IMR-90 (cell line): ENCODE measurements at places on chromosomes 7 and 10. TPM values are rescaled to one million over a fixed set of nuclear protein-coding genes. Genes with fewer than 3 reads are reported as not detected.

DNA sequence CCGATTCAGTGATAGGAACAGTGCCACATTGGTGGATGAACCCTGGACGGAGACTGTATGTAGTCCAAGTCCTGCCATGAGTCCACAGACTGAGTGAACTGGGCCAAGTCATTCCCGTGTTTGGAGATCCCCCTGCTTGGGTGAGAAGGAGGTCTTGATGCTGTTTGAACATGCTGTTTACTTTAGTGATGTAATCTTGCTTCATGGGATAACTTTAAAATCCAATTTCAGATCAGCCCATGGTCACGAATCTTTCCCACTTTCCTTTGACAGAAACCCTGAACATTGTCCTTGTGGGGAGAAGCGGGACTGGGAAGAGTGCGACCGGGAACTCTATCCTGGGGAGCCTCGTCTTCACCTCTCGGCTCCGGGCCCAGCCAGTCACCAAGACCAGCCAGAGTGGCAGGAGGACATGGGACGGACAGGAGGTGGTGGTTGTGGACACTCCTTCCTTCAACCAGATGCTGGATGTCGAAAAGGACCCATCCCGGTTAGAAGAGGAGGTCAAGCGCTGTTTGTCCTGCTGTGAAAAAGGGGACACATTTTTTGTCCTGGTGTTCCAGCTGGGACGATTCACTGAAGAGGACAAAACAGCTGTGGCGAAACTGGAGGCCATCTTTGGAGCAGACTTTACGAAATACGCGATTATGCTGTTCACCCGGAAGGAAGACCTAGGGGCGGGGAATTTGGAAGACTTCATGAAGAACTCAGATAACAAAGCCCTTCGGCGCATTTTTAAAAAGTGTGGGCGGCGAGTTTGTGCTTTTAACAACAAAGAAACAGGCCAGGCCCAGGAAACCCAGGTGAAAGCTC, 26.6 kb downstream of the GIMAP8 start:
- H3K4me1 ChIP-seq: no peaks in the 10 kb centered on the region
- DNase-seq: no peak
- no peak overlapping the region for H3K4me3 ChIP-seq

DNA sequence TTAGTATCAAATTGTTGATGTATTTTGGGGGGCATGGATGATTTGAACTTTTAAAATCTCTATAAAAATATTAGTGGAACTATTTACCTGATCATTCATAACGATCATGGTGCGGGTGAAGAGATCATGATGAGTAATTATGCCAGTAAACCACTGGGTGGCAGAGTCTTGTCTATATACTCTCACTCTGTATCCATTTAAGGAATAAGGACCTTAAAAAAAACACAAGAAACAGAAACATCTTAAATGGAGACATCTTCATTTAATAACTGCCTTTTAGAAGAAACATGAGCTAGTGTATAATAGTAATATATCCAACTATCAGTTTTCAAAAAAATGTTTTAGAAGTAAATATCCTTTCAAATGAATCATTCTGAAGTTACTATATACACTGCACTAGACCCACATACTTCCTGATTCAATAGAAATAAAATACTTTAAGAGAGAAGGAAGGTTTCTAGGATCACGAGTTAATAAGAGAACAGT, 84.0 kb downstream of the NRBF2 start:
- H3K36me3 ChIP-seq: peaks cover 8% of the 10 kb centered on the region
- no peaks in the 10 kb centered on the region for H3K27me3 ChIP-seq
- H3K4me1 ChIP-seq: no peaks in the 10 kb centered on the region
- no peak overlapping the region for H3K27ac ChIP-seq
- H3K4me3 ChIP-seq: no peak overlapping the region
- DNase-seq: peak; percentile 77

GRCh38 chr10:103013416-103013815, 95.3 kb downstream of the CNNM2 start:
- DNase-seq: no peak
- H3K4me1 ChIP-seq: peaks cover 4% of the 10 kb centered on the region
- no peaks in the 10 kb centered on the region for H3K27me3 ChIP-seq
- no peak overlapping the region for H3K4me3 ChIP-seq
- H3K27ac ChIP-seq: no peak overlapping the region

DNA sequence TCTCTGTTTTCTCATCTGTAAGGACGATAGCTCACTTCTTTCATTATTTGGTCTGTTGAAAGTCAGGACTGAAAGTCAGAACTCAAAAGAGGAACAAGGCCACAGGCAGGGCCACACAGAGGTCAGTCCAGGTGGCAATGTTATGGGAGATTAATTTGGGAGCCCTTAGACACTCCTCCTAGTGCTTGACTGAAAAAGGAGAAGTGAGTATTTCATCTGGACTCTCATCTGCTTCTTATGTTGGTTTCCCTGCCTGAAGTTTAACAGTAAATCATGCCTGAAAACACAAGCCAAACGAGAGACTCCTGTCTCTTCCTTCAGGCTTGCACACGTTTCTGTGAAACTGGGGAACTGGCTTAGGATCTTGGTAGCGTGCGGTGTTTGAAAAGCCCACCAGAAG, 248.5 kb downstream of the BUB3 start:
- DNase-seq: no peak
- no peaks in the 10 kb centered on the region for H3K27me3 ChIP-seq
- H3K4me3 ChIP-seq: no peak overlapping the region
- H3K27ac ChIP-seq: no peak overlapping the region
- no peaks in the 10 kb centered on the region for H3K36me3 ChIP-seq
- no peaks in the 10 kb centered on the region for H3K4me1 ChIP-seq

- no peak overlapping the region for H3K4me3 ChIP-seq
- H3K27me3 ChIP-seq: no peaks in the 10 kb centered on the region
- H3K36me3 ChIP-seq: peaks cover 29% of the 10 kb centered on the region
- DNase-seq: no peak
These were observed 11.4 kb downstream of the BHLHA15 start for GRCh38 chr7:98222533-98223195.

DNA sequence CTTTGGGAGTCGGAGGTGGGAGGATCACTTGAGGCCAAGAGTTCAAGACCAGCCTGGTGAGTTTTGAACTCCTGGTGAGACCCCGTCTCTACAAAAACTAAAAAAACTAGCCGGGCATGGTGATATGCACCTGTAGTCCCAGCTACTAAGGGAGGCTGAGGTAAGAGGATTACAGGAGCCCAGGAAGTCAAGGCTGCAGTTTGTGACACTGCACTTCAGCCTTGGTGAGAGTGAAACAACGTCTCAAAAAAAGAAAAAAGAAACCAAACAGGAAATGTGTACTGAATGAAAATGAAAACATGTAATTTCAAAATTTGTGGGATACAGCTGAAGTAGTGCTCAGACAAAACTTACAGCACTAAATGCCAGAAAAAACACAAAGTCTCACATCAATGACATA, 7.6 kb downstream of the ARHGAP12 start:
- no peak overlapping the region for H3K27ac ChIP-seq
- no peak for DNase-seq

DNA sequence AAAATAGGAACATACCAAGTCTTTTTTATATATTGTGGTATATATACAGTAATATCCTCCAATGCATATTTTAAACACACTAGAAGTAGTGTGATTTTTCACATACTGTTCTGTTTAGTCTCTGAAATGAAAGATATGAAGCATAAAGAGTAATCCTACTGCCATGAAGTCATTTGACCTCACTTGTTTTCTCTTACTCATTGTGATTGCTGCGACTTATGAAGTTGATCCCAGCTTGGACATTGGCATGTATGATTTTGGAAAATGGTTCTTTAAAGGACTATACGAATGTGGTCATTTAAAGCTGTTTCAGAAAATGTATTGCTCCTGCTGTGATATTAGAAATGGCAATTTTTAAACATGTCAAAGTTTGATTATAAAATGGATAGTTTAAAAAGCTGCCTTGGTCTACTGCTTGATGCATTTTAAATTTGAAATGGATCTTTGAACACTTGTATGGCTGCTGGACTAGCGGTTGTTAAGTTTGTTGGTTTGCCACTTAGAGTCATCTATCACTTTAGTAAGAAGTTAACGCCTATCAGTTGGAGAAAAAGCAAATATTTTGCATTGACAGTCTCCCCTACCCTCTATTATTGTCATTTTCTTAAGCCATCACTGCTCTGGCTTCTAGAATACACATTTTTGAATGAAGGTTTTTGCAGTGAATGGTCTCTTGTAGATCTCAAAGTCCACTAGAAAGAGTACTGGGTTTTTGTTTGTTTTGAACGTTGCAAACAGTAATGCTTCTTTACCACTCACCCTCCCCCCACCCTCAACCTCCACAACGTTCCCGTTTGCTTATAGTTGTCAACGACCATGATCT, 881 bp upstream of the PCGF5 start:
- no peaks in the 10 kb centered on the region for H3K36me3 ChIP-seq
- peak overlapping the region; percentile 44; the same call in 1 of the 2 replicates for H3K4me3 ChIP-seq
- DNase-seq: peak; percentile 29

GRCh38 chr7:68314208-68314607, 1284.1 kb upstream of the AUTS2 start:
- H3K4me1 ChIP-seq: no peaks in the 10 kb centered on the region
- no peaks in the 10 kb centered on the region for H3K36me3 ChIP-seq
- no peak overlapping the region for H3K4me3 ChIP-seq
- no peak for DNase-seq
- H3K27me3 ChIP-seq: no peaks in the 10 kb centered on the region
- no peak overlapping the region for H3K27ac ChIP-seq

DNA sequence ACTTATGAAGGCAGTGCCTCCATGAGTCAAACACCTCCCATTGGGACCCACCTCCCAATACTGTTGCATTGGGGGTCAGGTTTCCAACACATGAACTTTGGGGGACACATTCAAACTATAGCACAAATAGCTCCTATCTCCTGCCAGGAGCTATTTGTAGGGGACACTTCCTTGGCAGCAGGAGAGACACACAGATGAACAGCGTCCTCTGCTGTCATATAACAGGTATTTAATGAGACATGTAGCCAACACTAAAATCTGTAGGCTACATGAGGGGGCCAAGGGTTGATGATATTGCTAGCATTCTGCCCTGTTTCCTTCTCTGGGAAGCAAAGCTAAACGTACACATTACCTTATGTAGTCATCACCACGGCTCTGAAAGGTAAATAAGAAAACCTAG, 2.6 kb upstream of the GPR26 start:
- H3K27me3 ChIP-seq: no peaks in the 10 kb centered on the region
- no peaks in the 10 kb centered on the region for H3K36me3 ChIP-seq
- no peak overlapping the region for H3K4me3 ChIP-seq
- DNase-seq: no peak
- no peak overlapping the region for H3K27ac ChIP-seq
- H3K4me1 ChIP-seq: no peaks in the 10 kb centered on the region

DNA sequence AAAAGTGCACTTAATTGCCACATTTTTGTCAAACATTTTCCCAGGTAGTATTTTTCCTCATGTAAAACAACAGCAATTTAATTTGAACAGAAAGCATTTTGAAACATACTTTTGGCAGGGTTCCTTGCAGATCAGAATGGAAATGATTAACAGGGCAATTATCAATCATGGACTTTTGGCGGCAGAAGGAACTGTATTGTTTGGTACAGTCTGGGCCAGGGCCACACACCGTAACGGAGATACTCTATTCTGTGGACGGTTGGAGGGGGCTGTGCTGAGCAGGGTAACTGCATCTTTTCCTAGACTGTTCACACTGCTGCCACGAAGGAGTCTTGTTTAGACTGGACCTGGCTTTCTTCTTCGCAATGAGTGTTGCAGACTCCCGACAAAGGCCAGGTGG, 62.3 kb downstream of the EGFR start:
- no peak overlapping the region for H3K4me3 ChIP-seq
- H3K4me1 ChIP-seq: peaks cover 37% of the 10 kb centered on the region
- DNase-seq: no peak
- H3K36me3 ChIP-seq: peaks cover 7% of the 10 kb centered on the region

- H3K27ac ChIP-seq: no peak overlapping the region
- peak; percentile 56 for DNase-seq
- no peaks in the 10 kb centered on the region; the same call in 1 of the 2 replicates for H3K4me1 ChIP-seq
- H3K4me3 ChIP-seq: no peak overlapping the region
- H3K36me3 ChIP-seq: no peaks in the 10 kb centered on the region
These were observed 9.5 kb downstream of the FAM241B start for GRCh38 chr10:69639291-69640195.

DNA sequence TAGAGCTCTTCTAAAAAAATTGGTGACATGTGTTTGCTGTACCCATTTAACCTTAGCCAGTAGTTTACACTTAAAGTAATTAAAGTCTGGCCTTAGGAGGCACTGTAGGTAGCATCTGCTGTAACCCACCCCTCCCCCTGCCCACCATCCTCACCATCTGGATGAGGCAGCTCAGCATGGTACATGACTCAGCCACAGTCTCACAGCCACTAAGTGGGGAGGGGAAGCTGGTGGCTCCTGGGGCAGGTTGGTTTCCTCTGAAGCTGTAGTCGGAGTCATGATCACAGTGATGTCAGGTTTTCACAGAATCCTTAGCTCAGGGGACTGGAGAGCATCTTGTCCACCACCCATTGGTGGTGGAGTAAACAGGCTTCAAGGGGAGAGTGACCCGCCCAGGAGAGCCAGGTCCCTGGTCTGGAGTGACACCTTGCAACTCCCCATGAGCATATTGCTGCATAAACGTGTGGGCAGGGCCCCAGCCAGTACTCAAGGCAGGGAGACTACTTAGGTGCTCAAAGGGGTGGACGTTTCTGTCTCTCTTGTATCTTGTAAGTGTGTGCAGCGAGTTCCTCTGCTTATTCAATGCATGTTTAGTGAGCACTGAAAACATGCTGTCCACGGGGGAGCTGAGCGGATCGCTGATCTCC, 125.9 kb downstream of the GRK5 start:
- H3K27me3 ChIP-seq: no peaks in the 10 kb centered on the region
- H3K36me3 ChIP-seq: peaks cover 44% of the 10 kb centered on the region
- no peak overlapping the region for H3K4me3 ChIP-seq
- DNase-seq: peak; percentile 70
- H3K4me1 ChIP-seq: peaks cover 24% of the 10 kb centered on the region

DNA sequence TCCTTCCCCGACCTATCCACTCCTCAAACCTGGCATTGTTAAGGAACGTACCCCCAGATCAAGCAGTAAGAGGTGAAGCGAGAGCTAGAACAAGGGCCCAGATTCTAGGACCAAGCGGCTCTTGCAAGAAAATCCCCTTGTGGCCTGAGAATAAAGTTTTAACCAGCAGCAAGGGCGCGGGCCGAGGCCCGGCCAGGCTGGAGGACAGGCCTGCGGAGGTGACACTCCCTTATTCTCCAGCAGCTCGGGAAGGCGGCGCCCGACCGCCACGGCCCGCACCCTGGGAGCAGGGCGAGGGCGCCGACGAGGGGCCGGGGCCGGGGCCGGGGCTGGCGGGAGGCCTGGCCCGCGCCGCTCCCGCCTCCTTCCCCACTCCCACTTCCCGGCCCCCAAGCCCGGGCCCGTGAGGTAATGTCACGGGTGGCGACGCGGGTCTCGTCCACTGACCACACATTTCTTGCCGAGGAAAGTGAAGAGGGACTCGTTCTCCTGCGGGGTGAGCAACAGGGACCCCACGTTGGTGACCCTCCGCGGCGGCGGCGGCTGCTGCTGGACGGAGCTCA, 551 bp downstream of the WASL start:
- no peaks in the 10 kb centered on the region for H3K36me3 ChIP-seq
- peak overlapping the region; percentile 74 for H3K4me3 ChIP-seq
- H3K4me1 ChIP-seq: peaks cover 2% of the 10 kb centered on the region; the same call in 1 of the 2 replicates
- peak overlapping the region; percentile 90 for H3K27ac ChIP-seq

The TLL2 gene
- total RNA-seq: under 0.01 TPM in 2 replicates

The DENND11 gene
- 5.0 TPM in 2 replicates for total RNA-seq

The SSC4D gene
- total RNA-seq: 0.36 and 0.56 TPM in 2 replicates

The CTNNA3 gene
- 0.83 and 0.90 TPM in 2 replicates for total RNA-seq

The SFXN4 gene
- total RNA-seq: 10.6 and 12.0 TPM in 2 replicates

The ATP6V0A4 gene
- under 0.01 and 0.18 TPM in 2 replicates for total RNA-seq

The TMEM229A gene
- not detected in 2 replicates for total RNA-seq

The TDRD1 gene
- total RNA-seq: not detected in 2 replicates

The HNRNPF gene
- total RNA-seq: 207 and 276 TPM in 2 replicates

The ENO4 gene
- under 0.01 TPM in 2 replicates for total RNA-seq

The LRRN3 gene
- 15.2 and 15.8 TPM in 2 replicates for total RNA-seq

The FGL2 gene
- total RNA-seq: 0.56 and 1.3 TPM in 2 replicates

The ACSM6 gene
- not detected in 2 replicates for total RNA-seq
